Cortex of kidney (tissue), 1 donor: ENCODE measurements at places on chromosomes 6 and 20.

GRCh38 chr6:136921936-136922684, at the start of gene SLC35D3:
TSS of gene SLC35D3 (plus strand) at chr6:136922301. CDS start at chr6:136922429, 128 bp downstream.
- no peak for DNase-seq

DNA sequence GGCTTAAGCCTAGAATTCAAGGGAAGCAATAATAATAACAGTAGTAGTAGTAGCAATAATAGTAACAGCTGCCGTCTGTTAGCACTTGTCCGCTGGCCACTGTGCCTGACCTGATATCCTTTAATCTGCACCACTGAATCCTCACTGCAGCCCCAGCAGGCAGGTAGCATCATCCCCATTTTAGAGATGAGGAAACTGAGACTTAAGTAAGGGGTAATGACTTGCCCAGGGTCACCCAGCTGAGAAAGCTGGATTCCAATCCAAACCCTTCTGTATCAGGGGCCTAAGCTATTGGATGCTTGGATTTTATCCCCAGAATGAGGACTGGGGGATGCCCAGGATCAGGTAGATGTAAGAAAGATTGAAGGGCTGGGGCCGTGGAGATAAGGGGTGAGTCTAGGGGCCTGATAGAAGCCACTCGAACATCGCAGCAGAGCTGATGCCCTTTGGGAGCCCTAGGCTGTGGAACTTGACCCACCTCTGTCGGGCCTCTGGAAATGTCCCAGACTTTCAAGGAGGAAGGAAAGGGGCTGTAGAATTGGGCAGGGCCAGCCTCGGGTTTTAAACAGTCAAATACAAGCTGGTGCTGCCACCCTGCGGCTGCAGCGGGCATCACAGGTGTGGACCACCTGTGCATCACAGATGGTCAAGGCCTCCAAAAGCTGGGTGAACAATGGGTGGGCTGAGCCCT, 102.1 kb upstream of the MYL9 start:
- DNase-seq = no peak

- no peak for DNase-seq
Measured at GRCh38 chr20:38931984-38932383, 5.8 kb downstream of the FAM83D start.

GRCh38 chr20:8187740-8188139, 55.7 kb downstream of the PLCB1 start:
- DNase-seq = no peak

DNA sequence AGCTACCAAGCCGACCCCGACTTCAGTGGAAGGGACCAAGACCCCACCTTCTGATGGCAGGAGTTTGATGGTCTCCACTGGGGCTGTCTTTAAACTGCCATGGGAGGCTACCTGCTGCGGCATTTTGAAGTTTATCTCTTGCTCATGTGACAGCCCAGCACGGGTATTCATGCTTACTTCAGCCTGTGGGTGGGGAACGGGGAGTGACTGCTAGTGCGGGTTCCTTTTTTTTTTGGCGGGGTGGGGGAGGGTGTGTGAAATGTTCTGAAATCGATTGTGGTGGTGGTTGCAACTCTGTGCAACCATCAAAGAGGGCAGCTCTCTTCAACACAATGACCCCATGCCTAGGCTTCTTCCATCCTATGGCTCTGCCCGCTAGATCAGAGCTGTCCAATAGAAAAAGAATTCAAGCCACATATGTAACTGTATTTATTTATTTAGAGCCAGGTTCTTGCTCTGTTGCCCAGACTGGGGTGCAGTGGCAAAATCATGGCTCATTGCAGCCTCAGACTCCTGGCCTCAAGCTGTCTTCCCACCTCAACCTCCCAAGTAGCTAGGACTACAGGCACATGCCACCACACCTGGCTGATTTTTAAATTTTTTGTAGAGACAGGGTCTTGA, 53.7 kb downstream of the PPP1R16B start:
- no peak for DNase-seq

GRCh38 chr6:35014786-35015185, 125.7 kb downstream of the ANKS1A start:
- DNase-seq = no peak

DNA sequence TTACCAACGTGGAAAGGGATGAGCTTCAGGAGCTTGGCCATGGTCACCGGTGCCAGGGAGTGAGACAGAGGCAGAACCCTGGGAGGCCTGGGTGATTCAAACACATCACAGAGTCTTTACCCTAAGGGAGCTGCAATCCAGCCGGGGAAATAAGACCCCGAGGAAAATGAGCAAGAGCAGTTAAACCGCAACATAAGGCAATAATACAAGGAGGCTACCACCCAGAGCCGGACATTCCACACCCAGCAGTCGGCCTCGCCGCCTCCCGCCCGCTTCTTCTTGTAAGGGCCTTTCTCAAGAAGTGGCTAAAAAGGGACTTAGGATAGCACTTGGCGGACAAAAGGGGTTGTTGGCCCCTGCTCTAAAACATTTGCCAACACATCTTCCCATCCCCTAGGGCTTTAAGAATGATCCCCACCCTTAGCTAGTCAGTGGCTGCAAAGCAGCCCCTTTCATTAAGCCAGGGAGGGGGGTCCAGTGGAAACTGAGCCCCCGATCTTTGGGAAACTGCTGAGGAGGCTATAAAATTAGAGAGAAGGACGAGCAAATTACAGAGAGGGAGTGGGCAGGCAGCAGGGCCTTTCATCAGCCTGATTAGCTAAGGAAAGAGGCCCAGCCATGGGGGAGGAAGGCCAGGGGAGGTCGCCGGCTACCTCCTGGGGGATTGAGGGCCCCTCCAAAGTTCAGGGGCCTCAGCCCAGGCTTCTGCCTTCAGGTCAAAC, 34.3 kb downstream of the SNX5 start:
- no peak for DNase-seq

DNA sequence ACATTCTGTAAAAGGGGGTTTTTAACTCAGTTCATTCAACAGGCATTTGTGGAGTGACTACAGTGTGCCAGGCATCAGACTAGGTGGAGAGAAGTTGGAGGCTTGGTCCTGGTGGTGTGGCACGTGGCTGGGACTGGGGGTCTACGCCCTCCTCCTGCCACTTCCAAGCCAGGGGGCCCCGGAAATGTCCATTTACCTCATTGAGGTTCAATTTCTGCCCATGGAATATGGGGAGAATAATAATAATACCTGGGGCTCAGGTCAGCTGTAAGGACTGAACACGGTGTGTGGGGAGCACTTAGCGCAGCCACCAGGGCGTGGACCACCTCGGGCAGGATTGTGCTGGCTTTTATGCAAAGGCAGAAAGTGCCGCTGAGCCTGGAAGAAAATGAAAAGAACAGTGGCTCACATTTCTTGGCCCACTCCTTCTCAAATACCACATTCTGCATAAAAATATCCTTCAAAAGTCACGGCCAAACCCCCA, 229.4 kb downstream of the ANKRD60 start:
- DNase-seq = no peak

GRCh38 chr6:170045563-170045960, 245.3 kb downstream of the DLL1 start:
- no peak for DNase-seq

- no peak for DNase-seq
Measured at GRCh38 chr20:61621035-61621730, 369.1 kb downstream of the CDH4 start.

GRCh38 chr6:125558907-125559306, 190.5 kb upstream of the HEY2 start:
- no peak for DNase-seq

GRCh38 chr6:44278774-44279697, 8.8 kb downstream of the TMEM151B start:
- DNase-seq = no peak

DNA sequence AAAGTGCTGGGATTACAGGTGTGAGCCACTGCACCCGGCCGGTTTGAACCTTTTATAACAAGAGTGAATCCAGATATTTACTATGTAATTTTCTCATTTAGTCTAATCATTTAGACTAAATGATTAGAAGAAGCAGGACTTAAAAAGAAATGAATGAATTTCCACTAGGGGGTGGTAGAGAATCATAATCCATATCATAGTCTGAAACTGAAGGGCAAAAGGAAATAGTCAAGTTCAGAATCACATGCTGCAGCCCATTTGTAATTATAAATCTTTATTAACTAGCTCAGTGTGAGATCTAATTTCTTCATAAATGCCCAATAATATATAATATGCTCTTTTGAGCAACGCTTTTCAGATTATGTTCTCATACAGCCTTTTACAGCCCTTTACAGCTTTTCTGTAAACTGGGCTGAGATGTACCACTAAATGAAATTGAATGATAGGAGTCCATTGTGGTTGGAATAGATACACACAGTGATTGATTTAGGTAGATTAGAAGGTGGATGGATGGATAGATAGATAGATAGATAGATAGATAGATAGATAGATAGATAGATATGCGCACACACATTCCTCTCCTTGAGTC, 31.8 kb downstream of the PSMB9 start:
- DNase-seq = no peak

DNA sequence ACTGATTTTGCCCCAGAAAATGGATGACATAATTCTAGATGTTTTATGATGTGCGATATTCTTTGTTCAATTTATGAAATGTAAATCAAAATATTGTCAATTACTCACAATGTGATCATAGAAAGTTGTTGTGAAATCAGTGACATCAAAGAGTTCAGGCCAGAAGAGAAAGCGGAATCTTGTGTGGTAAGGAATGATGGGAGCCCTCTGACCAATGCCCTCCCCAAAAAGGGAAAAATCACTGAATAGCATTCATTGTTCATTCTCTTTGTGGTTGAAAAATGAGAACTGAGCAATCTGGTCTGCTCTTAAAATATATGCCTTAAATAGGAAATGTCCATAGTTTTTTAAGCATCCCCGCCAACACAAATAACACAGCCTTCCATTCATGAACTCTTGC, 247.1 kb upstream of the GRIK2 start:
- no peak for DNase-seq

GRCh38 chr6:159989492-159990480, 20.9 kb downstream of the IGF2R start:
- no peak for DNase-seq

GRCh38 chr6:91080871-91081270, 494.0 kb upstream of the MAP3K7 start:
- DNase-seq = no peak

DNA sequence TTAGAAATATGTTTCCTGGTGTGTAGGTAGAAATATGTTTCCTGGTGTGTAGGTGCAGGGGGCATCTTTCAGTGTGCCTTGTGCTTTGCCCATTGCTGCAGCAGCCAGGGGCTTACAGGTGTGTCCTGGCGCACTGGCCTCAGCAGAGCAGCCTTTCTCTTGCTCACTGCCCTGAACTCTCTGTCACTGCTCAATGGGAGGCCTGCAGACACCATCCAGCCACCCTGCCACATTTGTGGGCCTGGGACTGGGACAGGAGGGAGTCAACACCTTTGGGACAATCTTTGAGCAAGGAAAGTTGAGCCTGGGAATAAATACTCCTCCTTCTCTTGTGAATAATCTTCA, 62.4 kb upstream of the RBM24 start:
- DNase-seq = no peak

GRCh38 chr20:34798871-34799270, 26.6 kb downstream of the NCOA6 start:
- DNase-seq = no peak

DNA sequence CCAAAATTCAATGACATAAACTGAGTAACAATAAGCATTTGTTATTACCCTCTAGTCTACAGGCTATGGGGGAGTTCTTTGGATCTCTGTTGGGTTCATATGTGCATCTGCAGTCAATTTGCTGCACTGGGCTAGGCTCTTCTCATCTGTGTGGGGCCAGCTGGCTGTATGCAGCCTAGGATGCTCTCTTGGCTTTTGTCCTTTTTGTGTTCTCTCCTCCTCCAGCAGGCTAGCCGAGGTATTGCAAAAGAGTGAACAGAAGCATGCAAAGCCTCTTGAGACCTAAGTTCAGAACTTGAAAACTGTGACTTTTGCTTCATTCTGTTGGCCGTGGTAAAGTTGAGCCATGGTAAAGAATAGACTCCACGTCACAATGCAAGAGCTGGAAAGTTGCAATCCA, 62.8 kb upstream of the FOXO3 start:
- DNase-seq = no peak

DNA sequence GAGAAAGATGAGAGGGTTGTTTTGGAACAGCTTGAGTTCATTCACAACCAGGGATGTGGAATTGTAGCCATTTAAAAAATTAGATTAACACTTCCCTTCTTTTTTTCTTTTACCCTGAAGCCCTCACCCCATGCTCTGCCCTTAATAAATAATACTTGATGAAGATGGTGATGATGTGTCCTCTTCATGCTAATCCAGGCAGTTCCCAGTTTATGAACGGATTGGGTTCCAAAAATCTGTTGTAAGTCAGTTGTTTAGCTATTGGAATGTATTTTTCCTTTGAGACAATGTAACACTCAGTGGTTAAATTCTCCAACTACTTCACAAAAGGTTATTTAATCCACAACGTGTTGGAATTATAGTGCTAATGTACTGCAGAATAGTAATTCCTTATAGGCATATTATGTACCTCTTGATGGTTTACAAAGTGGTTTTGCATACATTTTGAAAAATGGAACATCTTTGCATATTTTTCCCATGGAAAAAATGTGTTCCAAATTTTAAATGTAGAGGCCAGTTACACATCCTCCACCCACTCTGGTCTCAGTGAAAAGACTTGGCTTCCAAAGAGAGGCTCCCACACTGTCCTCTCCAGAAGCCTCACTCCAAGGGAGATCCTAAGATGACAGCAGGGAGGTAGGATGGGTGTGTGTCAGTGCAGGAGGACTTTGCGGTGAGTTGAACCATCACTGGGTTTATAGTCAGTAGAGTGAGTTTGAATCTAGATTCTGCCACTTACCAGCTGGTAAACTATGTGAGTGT, 45.8 kb upstream of the CEP162 start:
- DNase-seq = no peak

DNA sequence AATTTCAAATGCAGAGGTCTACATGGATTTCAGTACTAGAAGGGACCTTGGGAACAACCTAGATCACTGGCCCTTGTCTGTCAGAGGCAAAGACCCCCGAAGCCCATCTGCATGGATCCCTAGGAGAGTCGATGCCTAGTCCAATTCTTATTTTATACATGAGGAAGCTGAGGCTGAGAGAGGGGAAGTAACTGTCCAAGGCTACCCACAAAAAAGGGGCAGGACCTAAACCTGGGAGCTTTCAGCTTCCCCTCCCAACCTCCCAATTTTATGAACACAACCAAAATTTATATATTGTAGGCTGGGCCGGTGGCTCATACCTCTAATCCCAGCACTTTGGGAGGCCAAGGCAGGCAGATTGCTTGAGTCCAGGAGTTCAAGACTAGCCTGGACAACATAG, 73.2 kb downstream of the TRERF1 start:
- no peak for DNase-seq

DNA sequence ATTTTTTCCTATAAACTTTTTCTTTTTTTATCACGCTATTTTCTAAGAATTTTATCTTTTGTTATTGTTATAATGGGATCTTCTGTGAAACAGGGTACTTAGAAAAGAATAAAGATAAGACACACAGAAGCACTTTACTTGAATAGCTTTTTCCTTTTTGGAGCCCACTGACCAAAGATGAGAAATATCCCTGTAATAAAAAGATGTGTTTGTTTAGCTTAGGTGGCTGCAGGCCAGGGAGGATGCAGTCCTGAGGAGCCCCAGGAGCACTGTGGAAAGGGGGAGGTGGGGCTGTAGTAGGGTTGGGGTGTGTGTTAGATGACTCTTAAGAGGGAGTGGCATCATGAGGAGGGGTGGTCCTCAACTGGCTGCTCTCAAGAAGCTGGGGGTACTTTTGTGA, 128.6 kb downstream of the ARID1B start:
- no peak for DNase-seq

- no peak for DNase-seq
Measured at GRCh38 chr6:75126518-75126917, 79.3 kb downstream of the COL12A1 start.
